ENCODE measurements at places on chromosomes 6 and 20.

DNA sequence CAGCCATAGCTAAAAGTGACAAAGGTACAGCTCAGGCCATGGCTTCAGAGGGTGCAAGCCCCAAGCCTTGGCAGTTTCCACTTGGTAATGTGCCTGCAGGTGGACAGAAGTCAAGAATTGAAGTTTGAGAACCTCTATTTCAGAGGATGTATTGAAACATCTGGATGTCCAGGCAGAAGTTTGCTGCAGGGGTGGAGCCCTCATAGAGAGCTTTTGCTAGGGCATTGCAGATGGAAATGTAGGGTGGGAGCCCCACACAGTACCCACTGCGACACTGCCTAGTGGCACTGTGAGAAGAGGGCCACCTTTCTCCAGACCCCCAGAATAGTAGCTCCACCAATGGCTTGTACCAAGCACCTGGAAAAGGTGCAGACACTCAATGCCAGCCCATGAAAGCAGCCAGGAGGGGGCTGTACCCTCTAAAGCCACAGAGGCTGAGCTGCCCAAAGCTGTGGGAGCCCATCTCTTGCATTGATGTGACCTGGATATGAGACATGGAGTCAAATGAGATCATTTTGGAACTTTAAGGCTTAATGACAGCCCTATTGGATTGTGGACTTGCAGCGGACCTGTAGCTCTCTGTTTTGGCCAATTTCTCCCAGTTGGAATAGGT lies 1299.4 kb upstream of the MAP3K7 start:
- no peak for DNase-seq

DNA sequence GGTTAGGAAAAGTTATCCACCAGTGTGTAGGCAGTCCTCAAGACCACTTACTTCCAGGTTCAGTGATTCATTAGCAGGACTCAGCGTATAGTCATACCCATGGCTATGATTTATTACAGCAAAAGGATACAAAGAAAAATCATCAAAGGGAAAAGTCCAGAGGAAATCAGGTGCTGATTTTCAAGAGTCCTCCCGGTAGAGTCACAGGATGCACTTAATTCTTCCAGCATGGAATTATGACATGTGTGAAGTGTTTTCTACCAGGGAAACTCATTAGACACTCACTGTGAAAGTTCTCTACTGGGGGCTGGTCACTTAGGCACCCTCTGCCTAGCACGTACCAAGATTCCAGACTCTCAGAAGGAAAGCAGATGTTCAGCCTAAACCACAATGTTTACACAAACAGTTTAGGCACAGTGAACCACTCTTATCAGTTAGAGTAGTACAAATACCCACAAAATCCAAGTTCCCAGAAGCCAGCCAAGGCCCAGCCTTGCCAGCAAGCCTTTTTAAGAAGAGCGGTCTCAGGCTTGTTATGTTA lies 10.2 kb downstream of the WFDC3 start:
- DNase-seq, result no peak

DNA sequence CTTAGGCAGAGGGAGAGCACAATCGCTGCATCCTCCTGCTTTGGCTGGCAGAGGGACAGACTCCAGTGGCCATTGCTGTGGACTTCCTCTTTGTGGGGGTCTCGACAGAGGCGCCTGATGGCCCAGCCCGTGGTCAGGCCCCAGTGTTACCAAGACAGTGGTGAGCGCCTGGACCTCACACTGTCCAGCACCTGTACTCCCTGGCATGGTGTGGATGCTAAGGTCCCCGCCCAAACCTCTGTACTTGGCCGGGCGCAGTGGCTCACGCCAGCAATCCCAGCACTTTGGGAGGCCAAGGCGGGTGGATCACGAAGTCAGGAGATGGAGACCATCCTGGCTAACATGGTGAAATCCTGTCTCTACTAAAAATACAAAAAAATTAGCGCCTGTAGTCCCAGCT lies 2.3 kb upstream of the NTSR1 start:
- DNase-seq, result no peak

- DNase-seq, result no peak
These were observed 1.9 kb upstream of the SPTLC3 start for GRCh38 chr20:13006825-13007224.

- DNase-seq, result no peak
These were observed 1.1 kb downstream of the SPTLC3 start for GRCh38 chr20:13009682-13010406.

- no peak for DNase-seq
These were observed 70.1 kb upstream of the EMILIN3 start for GRCh38 chr20:41436679-41437078.

DNA sequence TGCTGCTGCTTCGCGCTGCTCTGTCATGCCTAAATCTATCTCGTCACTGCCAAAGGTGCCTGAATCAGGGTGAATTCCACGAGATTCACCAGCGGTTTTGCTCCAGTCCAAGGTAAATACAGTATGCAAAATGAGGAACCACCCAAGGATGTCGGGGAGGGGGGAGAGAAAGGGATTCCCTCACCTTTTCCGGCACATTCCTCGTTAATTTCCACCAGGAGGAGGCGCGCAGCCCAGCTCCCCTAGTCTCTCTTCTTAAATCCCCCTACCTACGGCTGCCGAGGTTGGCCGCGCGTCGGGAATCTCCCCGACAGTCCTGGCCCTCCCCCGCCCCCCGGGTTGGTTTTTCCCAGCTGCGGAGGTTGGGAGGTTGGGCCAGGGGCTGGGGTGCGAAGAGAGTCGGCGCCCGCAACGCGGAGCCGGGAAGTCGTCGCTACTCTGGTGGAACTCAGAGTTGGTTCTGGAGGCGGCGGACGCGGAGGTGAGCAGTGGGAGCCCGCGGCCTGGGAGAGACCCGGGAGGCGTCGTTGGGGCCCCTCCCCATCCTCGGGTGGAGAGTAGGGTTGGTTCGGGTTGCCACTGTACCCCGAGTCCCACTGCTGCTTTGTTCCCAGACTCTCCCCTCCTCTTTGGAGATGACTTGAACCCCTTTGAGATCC lies at the start of gene TPBG:
Gene TPBG (plus strand): TSS at position 390 of the 659 bp plus-strand sequence. CDS start 1,145 bp downstream, outside the sequence.
- DNase-seq, result no peak

DNA sequence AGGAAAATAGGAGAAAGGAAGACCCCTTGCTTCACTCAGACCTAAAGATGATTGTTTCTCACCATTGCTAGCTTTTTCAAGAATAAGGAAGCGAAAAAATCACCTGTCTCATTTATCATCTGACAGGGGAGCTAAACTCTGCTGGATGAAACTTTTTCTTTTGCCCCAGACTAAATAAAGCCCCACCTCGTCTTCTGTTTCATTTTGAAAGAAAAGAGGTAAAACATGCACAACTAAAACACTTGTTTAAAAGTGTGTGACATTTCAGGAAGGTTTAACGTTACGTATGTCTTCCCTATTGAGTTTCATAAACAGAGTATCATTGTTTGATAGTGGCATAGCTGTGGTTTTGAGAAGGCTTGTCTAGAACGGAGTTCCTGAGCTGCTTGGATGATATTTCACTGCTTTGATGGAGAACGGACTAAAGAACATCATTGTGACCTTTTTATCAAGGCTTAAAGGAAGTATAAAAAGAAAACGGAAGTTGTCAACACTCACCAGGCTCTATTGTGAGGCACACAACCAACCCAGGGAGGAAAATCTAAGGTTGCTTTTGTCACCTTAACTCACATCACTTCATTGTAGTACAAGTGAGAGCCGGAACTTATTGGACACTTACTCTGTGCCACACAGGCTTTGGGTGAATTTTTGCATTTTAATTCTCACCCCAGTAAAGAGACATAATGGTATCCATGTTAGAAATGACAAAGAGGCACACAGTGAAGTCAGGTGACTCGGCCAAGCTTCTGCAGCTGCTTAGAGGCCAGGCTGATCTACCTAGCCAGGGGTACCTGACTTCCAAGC lies 29.5 kb downstream of the TSHZ2 start:
- no peak for DNase-seq

GRCh38 chr20:34891166-34892062 lies 15.0 kb downstream of the ACSS2 start:
- DNase-seq, result no peak

DNA sequence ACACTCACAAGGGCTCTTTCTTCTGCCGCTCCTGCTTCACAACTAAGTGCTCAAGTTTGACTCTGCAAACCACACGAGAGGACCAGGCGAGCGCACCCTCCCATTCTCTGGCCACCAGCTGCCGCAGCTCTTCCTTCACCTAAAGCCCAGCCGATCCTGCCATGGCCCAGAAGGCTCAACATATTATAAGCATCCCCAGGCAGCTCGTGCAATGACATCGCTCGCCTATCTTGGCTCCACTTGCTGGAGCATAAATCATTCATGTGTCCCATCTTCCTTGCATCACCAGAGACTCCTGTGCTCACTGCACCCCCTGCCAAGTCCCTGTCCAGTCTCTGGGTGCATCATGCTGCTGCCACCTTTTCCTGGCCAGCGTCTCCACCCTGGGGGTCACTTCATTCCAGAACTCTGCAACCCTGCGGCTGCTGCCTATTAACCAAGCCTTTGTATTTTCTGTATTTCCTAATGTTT lies 59.0 kb downstream of the PSMG4 start:
- no peak for DNase-seq

GRCh38 chr6:38567436-38567835 lies 72.3 kb downstream of the BTBD9 start:
- DNase-seq, result no peak

- no peak for DNase-seq
These were observed 8.4 kb upstream of the SLC2A10 start for GRCh38 chr20:46701057-46701456.

DNA sequence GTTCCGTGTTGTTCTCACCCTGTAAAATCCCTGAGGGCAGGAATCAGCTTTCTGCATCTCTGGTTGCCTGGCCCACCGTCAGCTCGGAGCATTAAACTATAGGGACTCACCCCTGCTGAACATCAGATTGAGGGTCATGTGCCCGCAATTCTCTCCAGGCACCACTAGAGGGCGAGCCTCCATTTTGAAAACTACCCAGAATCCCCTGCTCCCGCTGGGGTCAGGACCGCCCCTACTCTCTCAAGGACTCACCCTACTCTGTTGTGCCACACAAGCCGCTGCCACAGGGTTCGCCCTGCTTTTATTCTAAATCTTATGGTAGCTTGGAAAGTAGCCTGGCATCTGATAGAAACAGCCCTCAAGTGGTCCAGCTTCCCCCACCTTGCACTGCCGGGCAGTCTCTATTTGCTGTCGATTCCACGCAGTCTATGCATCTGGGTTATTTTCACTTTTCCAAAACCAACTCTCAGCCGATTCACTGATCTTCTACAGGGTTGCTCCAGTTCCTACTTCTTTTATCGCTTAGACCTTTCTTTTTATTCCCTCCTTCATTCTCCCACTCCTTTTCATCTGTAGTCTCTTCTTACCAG lies 244.1 kb upstream of the QKI start:
- DNase-seq, result no peak

- no peak for DNase-seq
These were observed 222.4 kb downstream of the TSHZ2 start for GRCh38 chr20:53194306-53195290.

DNA sequence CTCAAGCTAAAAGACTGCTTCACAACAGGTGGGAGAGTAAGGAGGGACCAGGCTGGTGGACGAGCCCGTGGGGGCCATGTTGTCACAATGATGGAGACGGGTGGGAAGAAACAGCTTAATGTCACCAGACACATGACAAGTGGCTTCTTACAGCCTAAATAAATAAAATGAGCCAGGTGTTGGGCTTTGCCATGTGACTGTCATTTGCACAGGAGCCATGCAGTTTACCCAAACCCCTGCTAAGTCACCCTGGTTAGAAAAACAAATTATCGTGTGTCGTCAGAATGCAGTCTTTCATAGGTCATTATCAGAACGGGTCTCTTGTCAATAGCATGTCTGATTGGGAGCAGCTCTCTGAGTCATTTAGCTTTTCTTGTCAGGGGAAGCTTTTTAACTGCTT lies 18.5 kb downstream of the BTBD3 start:
- no peak for DNase-seq

GRCh38 chr6:56359201-56359899 lies 112.0 kb upstream of the COL21A1 start:
- DNase-seq, result peak; percentile 24

GRCh38 chr6:161890832-161891297 lies 617.0 kb upstream of the AGPAT4 start:
- no peak for DNase-seq

DNA sequence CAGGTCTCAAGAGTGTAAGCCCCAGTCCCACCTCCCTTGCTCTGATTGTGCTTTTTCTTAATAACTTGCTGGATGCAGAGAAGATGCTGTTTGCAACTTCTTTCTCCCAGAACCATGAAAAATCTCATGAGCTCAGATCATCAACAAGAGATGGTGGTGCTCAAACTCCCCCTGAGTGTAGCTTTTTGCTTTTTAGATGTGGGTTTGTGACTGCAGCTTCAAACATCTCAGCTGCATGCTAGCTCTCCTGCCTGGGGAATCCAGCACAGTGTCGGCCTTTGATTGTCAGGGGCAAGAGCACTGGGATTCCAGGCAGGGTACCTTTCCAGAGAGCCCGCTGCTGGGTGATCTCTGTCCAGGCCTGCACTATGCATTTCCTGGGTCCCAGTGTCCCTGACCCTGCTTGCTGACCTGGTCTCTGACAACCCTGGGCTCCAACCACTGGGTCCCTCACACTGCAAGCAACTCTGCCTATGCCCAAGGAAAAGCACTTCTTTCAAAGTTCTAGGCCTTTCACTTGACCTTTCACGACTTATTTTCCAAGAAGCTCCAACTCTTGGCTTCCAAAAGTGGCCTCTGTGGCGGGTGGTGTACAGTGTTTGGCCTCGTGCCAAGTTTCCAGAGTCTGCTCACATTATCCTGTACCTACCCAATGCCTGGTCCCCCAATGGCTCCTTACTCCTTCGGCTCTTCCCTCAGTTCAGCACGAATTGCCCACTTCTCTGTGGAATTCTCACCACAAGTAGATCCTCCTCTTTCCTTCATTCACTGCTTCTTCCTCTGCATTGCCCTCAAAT lies 69.7 kb upstream of the LY86 start:
- no peak for DNase-seq

DNA sequence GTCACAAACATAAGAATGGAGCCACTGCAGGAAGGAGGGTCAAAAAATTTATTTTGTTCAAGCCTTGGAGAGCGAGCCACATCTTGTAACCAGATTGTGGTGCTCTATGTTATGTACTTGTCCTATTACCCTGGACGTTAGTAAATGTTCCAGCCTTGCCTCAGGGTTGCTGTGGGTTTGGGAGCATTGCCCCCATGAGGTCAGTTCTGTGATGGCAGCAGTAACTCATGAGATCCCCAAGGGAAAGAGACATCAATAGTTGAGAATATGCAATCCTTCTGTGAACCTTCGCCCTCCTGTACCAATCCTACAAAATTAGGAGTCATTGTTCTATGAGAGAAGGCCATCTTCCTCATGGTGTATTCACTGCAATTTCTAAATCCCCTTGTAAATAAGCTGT lies 16.4 kb upstream of the CFAP206 start:
- DNase-seq, result no peak

All from activated CD8-positive, alpha-beta memory T cell treated with anti-CD3 and anti-CD28 coated beads for 4 hours (primary cell).